Esophagus squamous epithelium (tissue), 5 donors: ENCODE measurements at places on chromosomes 5 and 9.

DNA sequence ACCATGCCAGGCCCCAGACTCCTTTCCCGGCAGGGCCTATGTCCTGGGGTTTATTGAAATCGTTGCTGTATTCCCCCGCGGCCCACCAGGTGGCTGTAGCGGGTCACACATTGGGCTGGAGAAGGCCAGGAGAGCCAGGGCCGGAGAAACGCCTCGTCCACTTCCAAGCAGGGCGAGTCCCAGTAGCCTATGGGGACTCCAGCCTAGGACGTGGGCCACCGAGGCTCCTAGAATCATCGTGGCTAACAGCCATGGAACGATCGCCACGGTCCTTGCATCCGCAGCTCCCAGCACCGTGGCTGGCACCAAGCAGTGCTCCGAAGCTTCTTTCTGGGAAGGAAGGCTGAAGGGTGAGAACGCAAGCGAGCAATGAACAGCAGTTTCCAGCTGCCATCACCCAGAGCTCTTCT is 87.7 kb downstream of the ENTREP1 start:
- no peak for DNase-seq

DNA sequence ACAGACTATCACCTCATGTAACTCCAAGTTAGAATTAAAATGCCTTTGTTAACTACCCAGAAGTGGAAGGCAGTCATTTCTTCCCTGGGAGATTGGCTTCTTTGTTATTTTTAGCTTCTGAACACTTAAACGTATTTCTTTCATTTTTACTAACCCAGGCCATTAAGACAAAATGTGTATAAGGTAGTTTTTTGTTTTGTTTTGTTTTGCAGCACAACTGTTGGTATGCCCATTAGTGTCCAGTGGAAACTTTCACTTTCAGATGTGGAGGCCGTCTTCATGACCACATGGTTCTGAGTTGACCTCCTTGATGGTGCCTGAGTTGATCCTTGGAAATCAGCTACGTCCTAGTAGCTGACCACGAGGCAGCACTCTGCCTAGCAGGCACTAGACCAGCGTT is 264.6 kb upstream of the ZNF608 start:
- DNase-seq, result no peak

DNA sequence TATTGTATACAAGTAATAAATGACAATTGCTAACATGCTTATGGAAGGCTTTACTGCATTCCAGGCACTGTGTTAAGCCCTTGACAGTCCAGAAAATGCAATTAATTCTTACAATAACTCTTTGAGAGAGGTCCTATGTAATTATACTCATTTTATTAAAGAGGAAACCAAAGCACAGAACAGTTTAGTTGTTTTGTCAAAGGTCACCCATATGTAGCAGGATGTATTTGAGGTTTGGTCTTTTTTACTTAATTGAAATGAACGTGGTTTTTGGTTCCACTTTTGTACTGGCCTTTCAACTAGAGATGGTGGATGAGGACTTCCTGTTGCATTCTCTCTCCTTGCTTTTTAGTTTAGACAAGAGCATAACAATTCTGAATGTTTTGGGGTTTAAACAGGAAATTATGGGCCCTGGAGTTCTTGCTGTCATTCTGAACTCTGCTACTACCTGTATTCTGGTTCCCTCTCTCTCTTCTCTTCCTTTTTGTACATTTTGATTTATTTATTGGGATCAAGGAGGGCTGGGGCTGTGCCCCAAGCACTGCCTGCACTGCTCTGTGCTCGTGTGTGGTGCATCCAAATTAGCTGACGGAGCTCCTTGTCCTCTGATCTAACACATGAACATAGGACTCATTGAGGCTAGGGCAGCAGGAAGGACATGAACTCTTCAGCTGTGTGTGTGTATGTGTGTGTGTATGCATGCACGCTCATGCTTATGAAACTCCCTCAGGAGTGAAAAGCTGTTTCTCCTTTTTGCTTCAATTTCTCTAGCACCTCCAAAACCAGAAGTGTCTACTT is 47.4 kb downstream of the SLC28A3 start:
- DNase-seq, result no peak

- DNase-seq, result no peak
Measured at GRCh38 chr5:61087921-61088320, 74.3 kb downstream of the SMIM15 start.

GRCh38 chr9:21153336-21154017 is 11.8 kb upstream of the IFNW1 start:
- DNase-seq, result no peak

DNA sequence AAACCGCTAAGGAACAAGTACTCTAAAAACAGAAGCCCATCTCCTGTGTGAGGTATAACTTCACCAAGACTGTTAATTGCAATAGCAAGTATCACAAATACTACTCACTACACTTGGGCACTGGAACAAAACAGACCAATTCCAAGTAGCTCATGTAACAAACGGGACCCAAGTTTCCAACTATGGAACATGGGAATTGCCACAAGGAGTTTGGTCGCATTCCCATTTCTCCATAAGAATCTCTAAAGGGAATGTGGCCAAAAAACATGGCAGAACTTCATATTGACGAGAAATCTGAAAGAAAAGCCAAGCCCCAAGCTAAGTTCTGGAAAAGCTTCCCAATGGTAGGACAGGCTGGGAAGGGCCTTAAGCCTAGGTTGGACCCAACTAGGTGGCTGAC is 162.5 kb downstream of the MAPKAP1 start:
- DNase-seq, result no peak

DNA sequence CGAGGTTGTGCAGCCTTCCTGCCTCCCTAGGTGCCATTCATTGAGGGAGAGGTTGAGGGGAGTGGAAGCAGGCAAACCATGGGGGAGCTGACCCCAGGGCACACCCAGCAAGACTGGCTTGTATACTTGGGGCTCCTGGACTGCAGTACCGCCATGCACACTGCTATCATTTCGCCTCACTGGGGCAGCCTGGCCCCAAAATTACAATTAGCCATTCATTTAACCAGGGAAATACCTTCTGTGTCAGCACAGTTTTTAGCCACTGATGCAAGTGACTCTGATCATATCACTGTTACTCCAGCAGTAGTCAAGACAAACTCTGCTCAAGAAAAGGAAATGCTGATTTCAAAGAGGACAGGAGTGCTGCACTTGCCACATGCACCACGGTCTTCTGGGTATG is 109.7 kb downstream of the TRIO start:
- DNase-seq, result no peak

DNA sequence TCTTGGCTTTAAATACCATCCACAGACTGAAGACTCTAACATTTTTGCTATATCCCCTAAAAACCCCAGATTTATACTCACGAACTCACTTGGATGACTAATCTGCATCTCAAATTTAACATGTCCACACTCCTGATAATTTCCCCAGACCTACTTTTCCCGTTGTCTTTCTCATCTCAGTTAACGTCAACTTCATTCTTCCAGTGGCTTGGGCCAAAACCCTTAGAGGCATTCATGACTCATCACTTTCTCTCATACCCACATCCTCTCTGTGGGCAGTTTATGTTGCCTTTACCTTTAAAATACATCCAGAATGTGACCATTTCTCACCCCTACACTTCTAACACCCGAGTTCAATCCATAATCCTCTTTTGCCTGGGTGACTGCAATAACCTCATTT is 96.7 kb downstream of the EDIL3 start:
- DNase-seq, result no peak

DNA sequence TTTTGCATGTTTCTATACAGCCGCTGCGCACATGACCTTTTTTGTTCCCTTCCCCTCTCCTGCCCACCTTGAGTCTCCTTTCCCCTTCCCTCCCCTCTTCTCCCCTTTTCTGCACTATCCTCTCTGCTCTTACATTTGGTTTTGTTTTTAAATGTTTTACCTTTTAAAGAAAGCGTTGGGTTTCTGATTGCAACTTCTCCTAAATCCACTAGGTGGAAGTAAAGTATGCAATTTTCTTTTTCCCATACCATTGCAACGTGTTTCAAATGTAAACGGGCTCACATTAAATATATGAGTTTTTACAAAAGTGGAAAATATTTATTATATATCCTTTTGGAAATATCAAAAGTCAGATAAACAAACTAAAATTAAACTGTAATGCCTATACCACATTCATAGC is 500.9 kb downstream of the DIRAS2 start:
- no peak for DNase-seq

DNA sequence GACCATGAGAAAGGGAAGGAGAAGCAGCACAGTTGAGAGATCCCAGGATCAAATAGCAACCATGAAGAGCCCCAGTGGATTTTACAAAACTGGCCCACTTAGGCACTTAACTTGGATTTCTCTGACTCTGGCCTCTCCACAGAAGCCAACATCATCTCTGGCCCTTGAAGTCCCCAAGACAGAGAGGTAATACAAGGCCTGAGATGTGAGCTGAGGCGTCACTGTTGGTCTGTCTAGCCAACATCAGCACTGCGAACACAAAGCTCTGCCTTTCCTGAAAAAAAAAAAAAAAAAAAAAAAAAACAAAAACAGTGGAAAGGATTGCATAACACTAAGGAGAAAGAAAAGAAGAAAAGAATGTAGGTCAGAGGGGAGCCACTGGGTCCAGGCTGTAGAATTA is 378.3 kb downstream of the BRINP1 start:
- no peak for DNase-seq

DNA sequence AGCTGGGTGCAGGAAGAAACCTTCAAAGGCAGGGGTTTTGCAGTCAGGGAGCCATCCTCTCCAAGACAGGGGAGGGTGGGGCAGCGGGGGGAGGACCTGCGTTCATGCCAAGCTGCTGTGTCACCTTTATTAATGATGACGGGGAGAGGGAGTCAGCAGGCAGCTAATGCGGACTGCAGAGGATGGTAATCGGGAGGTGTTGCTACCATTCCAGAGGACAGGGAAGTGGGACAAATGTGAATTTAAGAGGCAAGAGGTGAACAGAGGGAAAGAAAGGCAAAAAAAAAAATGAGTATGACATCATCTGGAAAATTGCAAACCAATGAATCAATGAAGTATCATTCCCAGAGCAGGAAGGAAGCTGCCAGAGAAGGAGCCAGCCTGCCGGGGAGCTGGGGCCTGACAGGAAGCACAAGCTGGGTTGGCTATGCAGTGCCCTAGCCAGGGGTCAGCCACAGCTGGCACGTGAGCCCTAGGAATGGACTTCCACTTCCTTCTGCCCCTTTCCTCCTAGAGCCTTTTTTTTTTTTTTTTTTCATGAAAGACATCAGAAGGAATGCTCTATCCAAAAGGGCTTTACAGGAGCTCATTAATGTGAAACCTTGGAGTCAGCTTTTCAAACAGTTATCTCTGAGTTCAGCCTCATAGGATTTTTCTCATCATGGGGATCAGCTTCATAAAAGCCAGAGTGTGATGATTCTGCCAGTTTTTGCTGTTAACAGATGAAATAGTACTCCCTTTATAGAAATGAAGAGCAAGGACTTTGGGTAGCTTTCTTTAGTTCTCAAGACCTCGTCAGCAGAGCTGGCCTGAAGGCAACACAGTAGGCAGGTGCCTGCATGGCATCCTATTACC is 9.2 kb downstream of the INSYN2B start:
- DNase-seq, result no peak

- DNase-seq, result no peak
Measured at GRCh38 chr5:143679777-143680176, 132.2 kb upstream of the HMHB1 start.

DNA sequence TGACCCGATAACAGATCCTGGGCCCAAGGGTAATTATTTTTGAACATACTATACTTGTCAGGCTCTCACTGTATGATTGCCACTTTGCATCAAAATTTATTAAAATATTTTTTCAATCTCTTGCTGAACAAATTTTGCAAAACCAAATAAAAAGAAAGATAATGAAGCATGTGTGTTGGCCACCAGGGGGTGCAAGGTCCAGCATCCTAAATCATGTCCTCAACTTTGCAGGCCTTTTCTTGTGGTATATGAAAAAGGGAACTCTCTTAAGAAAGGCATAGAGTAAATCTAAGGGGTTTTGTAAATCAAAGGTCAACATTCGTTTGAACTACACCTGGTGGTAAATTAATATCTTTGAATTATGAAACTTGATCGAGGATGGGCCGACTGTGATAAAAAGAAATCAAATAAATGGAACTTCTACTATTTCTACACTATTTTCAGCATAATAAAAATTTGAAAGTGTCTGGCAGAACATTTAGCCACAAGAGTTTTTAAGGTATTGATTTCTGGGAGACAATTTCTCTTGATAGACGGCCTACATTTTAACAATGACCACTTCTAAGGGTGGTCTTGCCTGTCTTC is 676.5 kb downstream of the DMRTA1 start:
- no peak for DNase-seq

DNA sequence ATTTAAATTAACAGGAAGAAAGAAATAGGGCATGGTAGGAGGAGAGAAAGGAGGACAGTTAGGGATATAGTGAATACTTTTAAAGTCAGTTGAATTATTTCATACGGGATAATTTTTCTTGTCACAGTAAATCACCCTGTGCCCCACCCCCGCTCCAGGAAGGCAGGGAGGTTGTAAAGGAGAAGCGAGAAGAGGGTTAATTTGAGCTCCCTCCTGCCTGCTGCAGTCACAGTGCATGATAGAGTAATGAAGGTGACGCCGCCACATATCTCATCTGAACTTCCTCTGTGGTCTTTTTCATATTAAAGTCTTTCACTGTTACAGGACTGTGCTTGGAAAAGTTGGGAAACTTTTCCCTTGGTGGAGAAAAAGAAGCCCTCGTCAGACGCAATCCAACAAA is 896 bp upstream of the PCSK5 start:
- DNase-seq, result no peak

- DNase-seq, result no peak
Measured at GRCh38 chr5:133469846-133470245, 142.5 kb downstream of the FSTL4 start.

DNA sequence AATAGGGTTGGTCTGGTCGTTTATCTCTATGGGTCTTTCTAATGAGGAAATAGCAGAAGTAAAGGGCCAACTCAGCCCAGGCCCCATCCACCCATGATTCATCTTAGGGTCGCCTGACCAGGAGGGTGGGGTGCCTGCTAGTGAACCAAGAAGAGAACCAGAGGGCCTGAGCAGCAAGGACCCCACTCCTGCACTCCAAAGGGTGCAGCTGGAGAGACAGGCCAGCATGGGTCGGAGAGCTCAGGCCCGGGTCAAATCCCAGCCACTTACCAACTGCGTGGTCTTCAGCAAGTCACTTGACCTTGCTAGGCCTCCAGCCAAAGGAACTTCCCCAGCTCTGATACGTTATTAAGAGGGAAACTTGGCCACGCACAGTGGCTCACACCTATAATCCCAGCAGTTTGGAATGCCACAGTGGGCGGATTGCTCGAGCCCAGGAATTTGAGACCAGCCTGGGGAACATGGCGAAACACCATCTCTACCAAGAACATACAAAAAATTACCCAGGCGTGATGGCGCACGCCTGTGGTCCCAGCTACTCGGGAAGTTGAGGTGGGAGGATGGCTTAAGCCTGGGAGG is 4.3 kb downstream of the BBLN start:
- DNase-seq, result no peak

DNA sequence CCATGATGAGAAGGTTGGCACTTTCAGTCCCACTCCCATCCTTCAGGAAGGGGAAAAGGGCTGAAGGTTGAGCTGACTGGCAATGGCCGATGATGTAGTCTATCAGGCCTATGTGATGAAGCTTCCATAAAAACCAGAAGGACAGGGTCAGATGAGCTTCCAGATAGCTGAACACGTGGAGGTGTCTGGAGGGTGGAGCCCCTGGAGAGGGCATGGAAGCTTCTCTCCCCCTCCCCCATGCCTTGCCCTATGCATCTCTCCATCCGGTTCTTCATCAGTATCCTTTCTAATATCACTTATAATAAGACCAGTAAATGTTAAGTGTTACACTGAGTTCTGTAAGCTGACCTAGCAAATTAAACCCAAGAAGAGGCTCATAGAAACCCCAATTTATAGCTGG is 32.6 kb upstream of the SMU1 start:
- no peak for DNase-seq
